ENCODE measurements at places on chromosomes 12 and 14.

DNA sequence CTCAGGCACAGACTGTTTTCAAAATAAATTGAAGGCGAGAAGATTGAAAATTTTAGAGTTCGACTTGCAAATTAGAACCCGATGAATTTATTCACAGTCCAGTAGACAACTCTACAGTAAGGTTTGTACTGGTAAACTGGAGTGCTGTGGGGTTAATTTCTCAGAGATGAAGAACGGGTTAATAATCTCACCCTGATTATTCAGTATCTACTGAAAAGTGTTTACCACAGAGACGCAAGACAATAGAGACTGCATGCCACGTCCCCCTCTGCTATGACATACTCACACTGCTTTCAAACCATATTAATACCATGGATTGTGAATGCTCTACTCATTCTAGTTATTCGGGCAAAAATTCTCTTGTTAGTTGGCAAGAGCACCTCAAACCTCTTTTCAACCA, 36.1 kb downstream of the CFL2 start:
- DNase-seq: no peak

GRCh38 chr12:52086366-52086765, 6.9 kb downstream of the SMIM41 start:
- no peak for DNase-seq

DNA sequence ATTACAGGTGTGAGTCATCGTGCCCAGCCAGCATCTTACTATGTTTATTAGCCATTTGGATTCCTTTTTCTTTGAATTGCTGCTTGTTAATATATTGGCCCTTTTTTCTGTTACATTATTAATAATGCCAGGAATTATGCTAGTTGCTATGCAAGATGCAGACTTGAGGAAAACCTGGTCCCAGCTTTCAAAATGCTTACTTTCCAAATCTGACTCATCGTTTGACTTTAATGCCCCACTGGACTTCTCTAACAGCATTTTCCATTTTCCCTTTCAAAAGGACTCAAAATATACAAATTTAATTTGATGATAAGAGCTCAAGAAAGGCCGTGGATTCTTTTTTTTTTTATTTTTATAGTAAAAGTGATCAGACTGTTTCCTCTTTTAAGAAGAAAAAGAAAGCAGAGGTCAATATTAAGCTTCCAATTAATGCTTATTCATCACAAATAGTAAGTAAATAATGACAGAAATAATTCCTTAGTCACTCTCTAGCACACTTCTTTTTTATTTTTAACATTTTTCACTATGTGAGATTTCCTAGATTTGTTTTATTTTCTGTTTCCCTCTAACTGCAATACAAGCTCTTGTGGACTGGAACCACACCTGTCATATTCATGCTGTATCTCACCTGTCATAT, 146.1 kb upstream of the FGD4 start:
- DNase-seq: no peak

DNA sequence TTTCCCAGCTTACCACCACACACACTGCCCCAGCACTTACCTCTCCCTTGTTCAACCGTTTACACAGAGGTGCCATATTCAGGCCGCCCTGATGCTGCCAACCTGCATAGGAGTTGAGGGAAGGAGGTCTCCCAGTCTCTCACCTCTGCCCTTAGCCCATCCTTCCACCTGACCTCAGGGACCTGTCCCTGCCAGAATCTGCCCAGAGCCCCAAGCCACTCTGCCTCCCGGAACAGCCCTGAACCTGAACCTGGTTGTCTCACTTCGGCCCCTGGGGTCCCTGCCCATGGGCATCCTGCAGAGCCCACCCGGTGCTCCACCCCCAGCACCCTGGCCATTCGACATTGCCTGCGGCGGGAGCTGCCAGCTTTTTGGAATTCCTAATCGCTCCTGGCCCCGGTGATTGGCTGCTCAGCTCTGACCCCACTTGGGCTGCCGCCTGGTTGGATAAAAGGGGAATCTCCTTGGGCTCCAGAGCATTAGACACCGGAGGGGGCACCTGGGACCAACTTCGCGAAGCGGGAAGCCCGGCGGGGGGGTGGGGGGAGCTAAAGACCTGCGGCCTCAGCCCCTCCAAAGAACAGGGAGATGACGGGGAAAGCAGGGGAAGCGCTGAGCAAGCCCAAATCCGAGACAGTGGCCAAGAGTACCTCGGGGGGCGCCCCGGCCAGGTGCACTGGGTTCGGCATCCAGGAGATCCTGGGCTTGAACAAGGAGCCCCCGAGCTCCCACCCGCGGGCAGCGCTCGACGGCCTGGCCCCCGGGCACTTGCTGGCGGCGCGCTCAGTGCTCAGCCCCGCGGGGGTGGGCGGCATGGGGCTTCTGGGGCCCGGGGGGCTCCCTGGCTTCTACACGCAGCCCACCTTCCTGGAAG, at the start of gene VSX2:
Gene VSX2, plus strand, starts transcription at position 476 of the 874 bp plus-strand sequence. Its CDS starts 113 bp downstream, at position 589.
- DNase-seq: no peak

DNA sequence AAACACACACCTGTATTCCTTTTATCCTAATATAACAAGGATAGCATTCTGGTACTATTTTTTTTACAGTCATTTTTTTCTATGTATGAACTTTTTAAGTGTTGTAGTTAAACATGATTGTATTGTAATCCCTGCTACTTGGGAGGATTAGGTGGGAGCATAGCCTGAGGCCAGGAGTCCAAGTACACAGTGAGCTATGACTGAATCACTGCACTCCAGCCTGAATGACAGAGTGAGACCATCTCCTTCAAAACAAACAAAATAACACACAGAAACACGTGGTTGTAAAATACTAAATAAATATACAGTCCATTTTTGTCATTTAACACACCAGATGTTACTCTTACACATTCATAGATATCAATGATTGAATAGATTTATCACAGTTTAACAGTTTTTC, 56.9 kb downstream of the MAP4K5 start:
- no peak for DNase-seq

- no peak for DNase-seq
Measured at GRCh38 chr12:65505386-65506121, 227.1 kb downstream of the MSRB3 start.

DNA sequence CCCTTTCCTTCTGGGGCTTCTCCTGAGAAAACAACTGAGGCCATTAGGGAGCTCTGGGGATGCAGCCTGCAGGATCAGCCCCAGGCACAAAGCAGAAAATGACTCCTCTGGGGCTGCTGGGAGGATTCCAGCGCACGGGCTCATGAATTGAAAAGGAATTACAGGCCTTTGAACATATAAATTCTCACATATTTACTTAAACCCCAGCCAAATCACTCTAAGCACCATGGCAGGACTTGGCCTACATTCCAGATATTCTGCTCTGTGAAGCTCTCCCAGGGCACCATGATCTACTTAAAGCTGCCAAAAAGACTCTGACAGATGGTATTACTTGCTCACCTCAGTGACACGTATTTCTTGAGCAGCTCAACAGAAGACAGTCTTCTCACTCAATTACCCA, 87.2 kb downstream of the ZFC3H1 start:
- DNase-seq: no peak

GRCh38 chr12:67714648-67715047, 66.1 kb downstream of the DYRK2 start:
- DNase-seq: no peak

- no peak for DNase-seq
Measured at GRCh38 chr12:107990325-107990724, 138.8 kb upstream of the WSCD2 start.

GRCh38 chr14:68396461-68396860, 396.4 kb downstream of the ZFP36L1 start:
- DNase-seq: no peak

GRCh38 chr14:77457115-77457521, 283 bp downstream of the VIPAS39 start:
- no peak for DNase-seq

- no peak for DNase-seq
Measured at GRCh38 chr14:23537351-23538049, 14.1 kb downstream of the ZFHX2 start.

DNA sequence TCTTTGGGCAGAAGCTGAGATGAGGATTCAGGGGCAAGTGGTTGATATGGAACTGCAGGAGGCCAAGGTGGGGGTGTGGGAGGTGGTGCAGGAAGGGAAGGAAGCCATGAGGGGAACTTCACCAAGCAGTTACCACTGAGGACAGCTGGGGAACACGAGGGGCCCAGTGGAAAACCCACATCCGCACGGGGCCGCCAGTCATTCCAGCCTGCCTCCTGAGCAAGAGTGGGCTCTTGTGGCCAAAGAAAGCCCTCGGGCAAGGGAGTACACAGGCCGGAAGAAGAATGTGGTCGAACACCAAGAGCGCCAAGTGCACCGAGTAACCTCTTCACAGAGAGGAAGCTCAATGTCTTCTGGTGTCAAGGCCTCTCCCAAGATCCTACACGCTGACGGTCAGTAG, 252.2 kb upstream of the FOXN3 start:
- DNase-seq: no peak

GRCh38 chr14:103408491-103409155, 23.4 kb downstream of the MARK3 start:
- DNase-seq: no peak

DNA sequence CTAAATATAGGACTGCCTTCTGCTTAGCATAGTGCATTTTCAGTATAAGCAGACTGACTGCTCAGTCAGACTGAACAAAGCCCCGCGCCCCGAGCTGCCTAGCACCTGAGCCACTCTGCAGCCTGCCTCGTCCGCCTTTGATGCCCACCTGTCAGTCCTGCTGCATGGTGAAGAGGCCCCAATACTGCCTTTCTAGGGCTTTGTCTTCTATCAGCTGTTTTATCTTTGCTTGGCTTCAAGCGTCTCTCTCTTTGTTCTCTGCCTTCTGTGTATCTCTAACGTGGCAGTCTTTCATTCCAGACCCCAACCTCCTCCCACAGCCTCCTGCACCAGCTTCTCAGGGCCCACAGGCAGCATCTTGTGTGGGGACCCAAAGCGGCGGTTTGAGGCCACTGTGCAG, 1001.0 kb downstream of the VRK1 start:
- no peak for DNase-seq

- no peak for DNase-seq
Measured at GRCh38 chr14:23071921-23072539, 14.7 kb upstream of the CDH24 start.

- DNase-seq: no peak
Measured at GRCh38 chr14:67373347-67373746, 13.2 kb downstream of the EIF2S1 start.

DNA sequence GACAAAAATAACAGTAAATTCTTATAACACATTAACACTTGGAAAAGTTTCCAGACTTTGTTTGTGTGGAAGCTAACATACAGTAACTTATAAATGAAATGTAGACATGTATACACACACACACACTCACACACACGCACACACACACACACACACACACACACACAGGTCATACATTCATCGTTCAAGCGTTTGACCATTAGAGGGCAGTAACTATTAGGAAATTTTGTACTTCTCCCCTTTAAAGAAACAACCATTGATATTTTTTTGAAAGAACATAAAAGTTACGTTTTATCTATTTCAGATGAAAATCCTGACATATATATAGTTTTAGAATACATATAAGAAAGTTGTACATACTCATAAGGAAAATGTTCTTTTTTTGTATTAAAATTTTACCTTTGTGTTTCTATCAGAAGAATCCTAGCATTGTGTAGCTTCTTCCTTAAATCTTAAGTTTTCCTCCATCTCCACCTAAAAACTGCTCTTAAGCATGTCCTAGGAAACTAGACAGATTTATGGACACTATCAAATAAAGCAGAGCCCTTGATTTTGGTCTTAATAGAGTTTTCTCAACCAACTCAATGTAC, 29.0 kb downstream of the PTPRQ start:
- DNase-seq: peak; percentile 25

GRCh38 chr12:2779281-2779680, 15.5 kb upstream of the FKBP4 start:
- no peak for DNase-seq

- DNase-seq: no peak
Measured at GRCh38 chr12:77728018-77728417, 102.7 kb upstream of the NAV3 start.

- no peak for DNase-seq
Measured at GRCh38 chr14:90034835-90035525, 26.8 kb upstream of the KCNK13 start.

GRCh38 chr12:117380083-117380482, 18.7 kb upstream of the NOS1 start:
- no peak for DNase-seq

DNA sequence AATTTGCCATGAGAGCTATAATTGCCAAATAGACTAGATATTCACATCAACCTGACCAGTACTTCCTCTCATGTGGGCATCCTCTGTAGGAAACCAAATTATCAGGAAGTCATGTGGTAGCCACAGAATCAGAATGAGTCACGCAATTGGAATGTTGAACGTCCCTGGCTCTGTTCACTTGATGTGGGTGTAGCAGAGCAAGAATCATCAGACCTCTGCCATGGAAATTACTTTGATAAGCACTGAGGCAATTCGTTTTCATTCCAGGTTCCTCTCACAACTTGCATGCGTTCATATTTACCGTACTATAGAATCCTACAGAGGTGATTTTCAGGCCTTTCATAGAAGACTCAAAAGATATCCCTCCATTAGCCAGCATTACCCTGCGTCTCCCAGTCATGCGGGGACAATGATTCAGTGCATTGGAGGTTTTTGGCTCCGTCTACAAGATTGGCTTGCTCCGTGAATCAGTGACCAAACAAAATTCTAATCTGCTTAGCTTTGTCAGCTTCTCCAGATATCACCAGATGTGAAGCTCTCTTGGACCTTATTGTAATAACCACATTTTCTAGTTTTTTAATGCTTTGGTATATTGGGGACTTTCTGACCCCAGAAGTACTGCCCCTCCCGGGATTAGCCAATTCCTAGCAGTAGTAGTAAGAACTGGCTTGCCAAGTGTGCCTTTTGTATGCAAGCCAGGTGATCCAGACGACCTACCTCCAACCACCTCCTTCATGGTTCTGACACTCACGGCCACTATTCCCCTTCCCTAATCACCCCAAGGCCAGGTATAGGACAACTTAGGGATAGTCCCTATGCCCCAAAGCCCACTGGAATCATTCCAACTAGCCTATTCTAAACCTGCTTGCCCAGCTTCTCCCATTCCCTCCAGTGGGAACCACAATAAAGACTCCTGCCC, 133.4 kb downstream of the KICS2 start:
- DNase-seq: no peak

- no peak for DNase-seq
Measured at GRCh38 chr12:83865431-83865830, 1047.2 kb downstream of the SLC6A15 start.

DNA sequence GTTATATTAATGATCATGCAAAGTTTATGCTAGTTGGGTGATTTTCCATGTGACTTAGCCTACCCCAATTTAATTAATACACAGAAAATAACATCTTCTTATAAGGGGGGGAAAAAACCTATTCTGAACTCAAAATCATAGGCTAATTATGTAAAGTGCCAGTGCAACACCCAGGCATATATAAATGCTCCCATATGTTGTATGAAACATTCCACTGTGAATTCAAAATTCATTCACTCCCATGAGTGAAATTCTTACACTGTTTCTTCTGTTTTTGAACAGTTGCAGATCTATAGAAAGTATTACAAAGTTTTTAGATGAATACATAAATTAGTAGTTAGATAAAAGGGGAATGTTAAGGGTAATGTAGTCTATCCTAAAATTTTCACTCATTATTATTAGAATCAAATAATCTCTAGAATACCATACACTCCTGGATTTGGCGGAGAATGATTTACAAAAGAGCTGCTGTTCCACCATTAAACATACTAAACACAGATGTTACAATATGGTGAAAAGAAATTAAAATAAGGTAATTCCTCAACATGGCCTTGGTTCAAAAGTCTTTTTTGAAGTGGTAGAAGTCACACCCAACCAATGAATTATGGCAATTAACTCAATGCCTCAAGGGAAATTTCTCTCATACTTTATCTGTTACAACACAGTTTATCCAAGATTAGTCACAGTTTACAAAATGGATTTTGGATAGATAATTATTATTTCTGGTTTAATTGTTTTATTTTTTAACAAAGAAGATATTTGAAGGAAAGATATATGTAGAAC, 454.1 kb upstream of the FLRT2 start:
- no peak for DNase-seq

GRCh38 chr12:49129332-49130150, 1.7 kb downstream of the TUBA1B start:
- no peak for DNase-seq

Data from NCI-H1436 (cell line).